KG1 (cell line): ENCODE measurements at places on chromosomes 12 and 14.
A peak's percentile ranks its signal among the peaks of the same experiment; 100 is the strongest.

- DNase-seq, result no peak
These were observed 716.4 kb downstream of the FSCB start for GRCh38 chr14:43790681-43791080.

DNA sequence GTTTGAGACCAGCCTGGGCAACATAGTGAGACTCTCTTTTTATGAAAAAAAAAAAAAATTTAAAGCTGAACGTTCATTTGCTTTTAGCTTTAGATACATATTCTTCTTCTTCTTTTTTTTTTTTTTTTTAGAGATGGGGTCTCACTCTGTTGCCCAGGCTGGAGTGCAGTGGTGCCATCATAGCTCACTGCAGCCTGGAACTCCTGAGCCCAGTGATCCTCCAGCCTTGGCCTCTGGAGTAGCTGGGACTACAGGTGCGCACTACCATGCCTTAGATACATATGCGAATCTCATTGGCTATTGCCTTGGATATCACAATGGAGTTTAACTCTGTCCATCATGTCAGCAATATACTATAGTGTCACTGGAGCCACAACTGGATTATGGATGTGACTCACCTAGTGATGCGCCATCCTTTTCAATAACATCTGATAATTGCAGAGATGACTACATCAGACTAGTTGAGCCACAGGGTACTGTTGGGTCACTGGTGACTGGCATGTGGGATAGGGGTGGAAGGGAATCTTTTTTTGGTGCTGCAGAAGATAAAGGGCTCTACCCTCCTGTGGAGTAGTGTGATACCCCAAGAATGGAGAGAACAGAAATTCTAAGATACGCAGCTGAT, 2.7 kb upstream of the ADIPOR2 start:
- no peak for DNase-seq

GRCh38 chr12:40207551-40207950, 17.2 kb upstream of the LRRK2 start:
- DNase-seq, result no peak

GRCh38 chr12:49451468-49452259, 84.4 kb downstream of the SPATS2 start:
- no peak for DNase-seq

DNA sequence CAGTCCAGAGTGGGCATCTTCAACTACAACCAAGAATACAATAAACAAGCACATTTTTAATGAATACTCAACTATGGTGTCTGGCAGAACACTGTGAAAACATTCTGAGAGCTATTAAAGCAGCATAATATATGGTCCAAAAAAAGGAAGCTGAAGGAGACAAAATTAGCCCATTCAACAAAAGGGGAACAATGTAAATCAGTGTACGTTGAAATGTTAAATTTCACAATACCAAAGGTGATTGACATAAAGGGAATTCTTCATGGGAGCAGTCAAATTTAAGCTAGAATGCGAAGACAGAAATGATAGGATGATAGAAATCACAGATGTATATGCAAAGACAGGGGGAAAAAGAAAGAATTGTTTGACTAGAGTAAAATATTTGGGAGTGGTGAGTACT, 41.3 kb upstream of the SYCP3 start:
- peak; percentile 13 for DNase-seq

- no peak for DNase-seq
These were observed 47.1 kb upstream of the KICS2 start for GRCh38 chr12:64269161-64269560.

GRCh38 chr14:72824051-72824450, 69.8 kb downstream of the DPF3 start:
- DNase-seq, result no peak

DNA sequence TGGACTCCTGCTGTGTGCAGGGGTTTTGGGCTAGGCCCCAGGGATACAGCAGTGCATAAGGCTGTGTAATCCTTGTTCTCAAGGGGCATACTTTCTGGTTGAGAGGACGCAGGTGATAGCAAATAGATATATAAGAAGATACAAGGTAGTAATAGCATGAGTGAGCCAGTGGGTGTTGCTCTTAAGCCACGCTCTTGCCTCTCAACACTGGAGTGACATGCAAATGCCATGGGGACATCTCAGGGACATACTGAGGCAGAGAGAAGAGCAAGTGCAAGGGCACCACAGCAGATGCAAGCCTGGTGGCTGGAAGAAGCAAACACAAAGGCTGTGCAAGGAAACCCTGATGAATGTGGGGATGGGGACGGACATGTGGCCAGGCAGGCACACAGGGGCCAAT, 223.3 kb downstream of the CHST11 start:
- no peak for DNase-seq

- DNase-seq, result no peak
These were observed 578.6 kb downstream of the SLC16A7 start for GRCh38 chr12:60174476-60174875.

- DNase-seq, result no peak
These were observed 72.5 kb downstream of the ITPK1 start for GRCh38 chr14:93042968-93043940.

GRCh38 chr12:97168804-97169203, 261.7 kb downstream of the NEDD1 start:
- DNase-seq, result no peak

GRCh38 chr14:59772233-59772632, 98.3 kb downstream of the RTN1 start:
- no peak for DNase-seq

DNA sequence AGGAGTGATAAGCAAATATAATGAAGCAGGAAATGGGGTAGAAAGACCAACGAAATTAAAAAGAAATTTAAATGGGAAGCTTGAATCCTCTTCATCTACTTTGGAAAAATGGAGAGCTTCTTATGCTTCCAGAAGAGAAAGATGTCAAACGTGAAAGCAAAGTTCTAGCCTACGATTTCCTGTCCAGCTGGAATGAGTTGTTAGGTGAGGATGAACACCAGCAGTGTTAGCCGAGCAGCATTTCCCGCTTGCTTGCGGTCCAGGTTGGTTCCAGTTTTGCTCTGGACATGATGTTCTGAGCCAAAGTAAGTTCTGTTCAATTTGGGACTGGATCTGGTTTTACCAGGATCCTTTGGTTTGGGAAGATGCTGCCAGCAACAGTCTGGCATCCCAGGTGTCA, 78.9 kb downstream of the DACT1 start:
- no peak for DNase-seq

DNA sequence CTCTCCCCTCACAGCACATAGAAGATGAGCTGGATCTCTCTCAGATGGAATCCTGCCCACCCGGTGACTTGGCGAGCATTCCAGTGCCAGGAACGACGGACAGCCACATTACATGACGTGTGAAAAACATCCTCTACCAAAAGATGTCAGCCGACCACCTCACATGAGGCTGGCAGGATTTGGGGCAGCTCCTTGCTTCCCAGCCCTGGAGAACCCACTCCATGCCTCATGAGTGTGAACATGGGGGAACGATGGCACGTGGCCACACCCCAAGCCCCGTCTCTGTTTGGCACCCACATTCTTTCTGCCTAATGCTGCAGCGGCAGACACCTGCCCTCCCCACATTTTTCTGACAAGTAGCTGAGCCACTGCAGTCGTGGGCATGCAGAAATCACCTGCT, 202.5 kb downstream of the CALM1 start:
- no peak for DNase-seq

GRCh38 chr14:85535991-85536832, 6.3 kb downstream of the FLRT2 start:
- DNase-seq, result no peak

GRCh38 chr12:47079981-47080724, 394 bp upstream of the AMIGO2 start:
- no peak for DNase-seq

DNA sequence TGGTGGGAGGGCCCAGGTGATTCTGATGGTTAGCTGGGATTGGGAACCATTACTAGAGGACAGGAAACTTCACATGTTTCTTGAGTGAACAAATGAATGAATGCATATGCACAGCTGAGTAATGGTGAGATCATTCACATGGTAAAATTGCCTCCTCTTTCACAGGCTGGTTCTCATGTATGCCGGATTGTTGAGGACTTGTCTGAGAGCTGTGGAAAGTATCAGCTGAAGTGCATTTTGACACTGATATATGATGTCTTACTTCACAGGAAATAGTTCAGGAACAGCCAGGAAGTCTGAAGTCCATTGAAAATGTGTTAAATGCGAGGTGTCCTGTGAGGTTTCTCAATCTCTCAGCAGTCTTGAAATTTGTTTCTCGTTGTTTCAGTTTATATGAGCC, 77.6 kb upstream of the DACT1 start:
- no peak for DNase-seq

DNA sequence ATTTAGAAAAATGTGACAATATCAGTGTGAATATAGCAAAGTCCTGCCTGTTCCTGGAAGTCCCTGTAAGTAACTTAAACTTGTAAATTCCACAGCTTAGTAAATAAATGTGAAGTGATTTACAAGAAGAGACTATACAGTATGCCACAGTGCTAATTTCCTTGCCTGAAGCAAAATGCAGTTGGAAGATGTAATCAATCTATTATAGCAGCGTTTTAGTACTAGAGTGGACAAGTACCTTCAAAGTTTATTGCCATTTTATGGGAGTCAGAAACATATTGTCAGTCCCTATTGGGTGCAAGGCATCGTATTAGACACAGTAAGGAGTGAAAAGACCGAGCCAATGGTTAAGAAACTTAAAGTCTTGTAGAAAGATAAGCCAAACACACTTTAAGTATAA, 94.1 kb downstream of the TRHDE start:
- no peak for DNase-seq

- no peak for DNase-seq
These were observed 30.9 kb upstream of the IRF2BPL start for GRCh38 chr14:77059276-77059915.

- DNase-seq, result no peak
These were observed 15.5 kb downstream of the AEBP2 start for GRCh38 chr12:19454837-19455236.

DNA sequence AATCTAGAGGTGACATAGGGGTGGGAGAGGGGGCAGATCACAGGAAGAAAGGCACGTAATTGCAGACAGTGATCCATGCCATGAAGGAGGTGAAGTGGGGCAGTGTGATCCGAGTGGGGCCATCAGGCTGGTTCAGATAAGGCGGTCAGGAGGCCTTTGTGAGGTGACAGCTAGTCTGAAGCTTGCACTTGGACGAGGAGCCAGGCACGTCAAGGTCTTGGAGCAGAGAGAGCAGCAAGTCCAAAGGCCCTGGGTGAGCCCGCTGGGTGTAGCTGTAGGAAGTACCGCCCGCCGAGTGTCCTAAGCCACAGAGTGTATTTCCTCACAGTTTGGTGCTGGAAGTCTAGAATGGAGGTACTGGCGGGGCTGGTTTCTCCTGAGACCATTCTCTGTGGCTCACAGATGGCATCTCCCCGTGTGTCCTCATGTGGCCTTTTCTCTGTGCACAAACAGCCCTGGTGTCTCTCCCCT, 23.6 kb downstream of the RHOF start:
- no peak for DNase-seq

- no peak for DNase-seq
These were observed 46.6 kb upstream of the LRIG3 start for GRCh38 chr12:58966939-58967338.

- no peak for DNase-seq
These were observed 41.9 kb downstream of the RAD52 start for GRCh38 chr12:907413-908185.

DNA sequence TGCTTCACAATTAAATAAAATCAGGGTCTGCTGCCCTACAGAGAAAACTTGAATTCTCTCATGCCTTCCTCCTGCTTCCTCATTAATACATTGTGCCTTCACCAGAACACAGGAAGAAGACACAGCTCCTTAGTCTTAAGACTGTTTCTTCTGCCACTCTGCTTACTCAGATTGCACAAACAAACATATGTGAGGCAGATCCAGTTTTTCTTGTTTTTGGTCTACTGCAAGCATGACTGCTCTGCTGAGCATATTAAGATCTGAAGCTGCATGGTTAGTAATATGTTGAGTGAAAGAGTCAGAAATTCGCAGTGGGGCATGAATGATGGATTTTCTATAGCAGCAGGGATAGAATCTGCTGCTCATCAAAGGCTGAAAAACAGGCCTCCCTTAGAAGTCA, 321.1 kb upstream of the STXBP6 start:
- no peak for DNase-seq

DNA sequence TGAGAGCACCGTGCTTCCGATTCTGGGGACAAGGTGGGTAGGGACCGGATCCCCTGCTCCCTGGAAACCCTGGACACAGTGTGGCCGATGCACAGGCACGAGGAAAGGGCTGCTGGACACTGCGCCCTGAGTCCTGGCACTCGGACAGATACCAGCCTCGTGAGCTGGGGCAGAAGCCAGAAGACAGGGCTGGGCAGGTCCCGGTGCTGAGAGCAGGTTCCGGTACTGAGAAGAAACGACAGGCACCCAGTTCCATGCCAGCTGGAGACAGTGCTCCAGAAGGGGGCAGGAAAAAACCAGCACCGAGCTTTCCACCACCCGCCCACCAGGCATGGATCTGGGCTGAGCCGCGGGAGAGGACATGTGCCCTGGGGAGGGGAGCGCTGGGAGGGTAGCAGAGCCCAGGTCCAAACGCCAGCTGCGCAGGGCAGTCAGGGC, 6.5 kb downstream of the XRCC3 start:
- DNase-seq, result no peak

DNA sequence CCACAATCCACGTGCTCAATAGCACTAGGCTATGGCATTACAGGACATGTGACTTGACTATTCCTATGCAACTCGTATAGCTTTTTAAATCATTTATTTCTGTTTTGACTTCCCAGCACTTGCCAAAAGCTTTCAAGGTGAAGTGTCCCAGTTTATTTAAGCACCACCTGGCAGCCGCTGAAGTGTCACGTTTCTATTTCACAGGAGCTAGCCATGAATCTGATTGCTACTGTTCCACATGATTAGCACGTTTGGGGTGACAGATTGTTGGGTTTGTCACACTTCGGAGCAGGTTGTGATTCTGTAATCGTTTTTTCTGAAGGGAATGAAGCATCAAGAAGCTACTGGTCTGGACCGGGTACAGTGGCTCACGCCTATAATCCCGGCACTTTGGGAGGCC, 39.9 kb upstream of the BICDL1 start:
- no peak for DNase-seq

- no peak for DNase-seq
These were observed 656 bp downstream of the RAB21 start for GRCh38 chr12:71755146-71755892.

- no peak for DNase-seq
These were observed 36.8 kb upstream of the E2F7 start for GRCh38 chr12:77102123-77102522.

- DNase-seq, result no peak
These were observed 2.1 kb downstream of the WASHC4 start for GRCh38 chr12:105109465-105110212.

- no peak for DNase-seq
These were observed 114.9 kb downstream of the HELB start for GRCh38 chr12:66417217-66417616.
